Gastrocnemius medialis (tissue), 4 donors: ENCODE measurements at places on chromosomes 2 and 18.
A peak's percentile ranks its signal among the peaks of the same experiment; 100 is the strongest.

DNA sequence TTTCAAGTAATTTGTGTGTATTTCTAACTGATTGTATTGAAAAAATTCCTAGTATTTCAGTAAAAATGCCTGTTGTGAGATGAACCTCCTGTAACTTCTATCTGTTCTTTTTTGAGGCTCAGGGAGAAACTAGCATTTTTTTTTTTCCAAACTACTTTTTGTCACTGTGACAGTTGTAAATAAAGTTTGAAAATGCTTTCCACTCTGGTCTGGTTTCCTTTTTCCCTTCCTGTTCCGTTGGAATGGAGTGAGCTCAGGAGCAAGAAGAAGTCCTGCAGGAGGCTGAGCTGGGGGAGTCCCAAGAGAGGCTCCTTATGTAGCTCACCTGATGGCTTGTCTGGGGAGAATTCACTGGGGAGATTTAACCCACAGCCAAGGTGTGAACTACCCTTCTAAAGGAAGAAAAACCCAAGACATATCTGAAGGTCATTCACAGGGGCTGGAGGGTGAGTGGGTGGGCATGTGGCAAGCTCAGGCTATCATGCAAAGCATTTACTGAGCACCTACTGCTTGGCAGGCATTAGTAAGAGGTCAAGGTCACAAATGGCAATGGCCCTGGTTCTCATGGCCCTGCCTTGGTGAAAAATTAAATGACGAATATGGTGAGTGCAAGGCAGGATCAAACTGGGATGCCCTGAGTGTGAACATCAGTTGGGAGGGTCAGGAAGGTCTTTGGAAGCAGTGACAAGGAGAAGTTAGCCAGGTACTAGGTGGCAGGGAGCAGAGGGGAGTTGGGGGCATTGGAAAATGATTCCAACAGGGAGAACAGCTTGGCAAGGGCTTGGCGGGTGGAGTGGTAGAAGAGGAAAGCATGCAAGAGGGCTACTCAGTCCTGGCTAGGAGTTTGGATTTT is 28.7 kb downstream of the LBH start:
- DNase-seq: no peak

GRCh38 chr2:37376421-37377186 is 32.2 kb downstream of the QPCT start:
- peak; percentile 83 for DNase-seq

GRCh38 chr2:226623587-226624368 is 175.8 kb downstream of the IRS1 start:
- DNase-seq: no peak

DNA sequence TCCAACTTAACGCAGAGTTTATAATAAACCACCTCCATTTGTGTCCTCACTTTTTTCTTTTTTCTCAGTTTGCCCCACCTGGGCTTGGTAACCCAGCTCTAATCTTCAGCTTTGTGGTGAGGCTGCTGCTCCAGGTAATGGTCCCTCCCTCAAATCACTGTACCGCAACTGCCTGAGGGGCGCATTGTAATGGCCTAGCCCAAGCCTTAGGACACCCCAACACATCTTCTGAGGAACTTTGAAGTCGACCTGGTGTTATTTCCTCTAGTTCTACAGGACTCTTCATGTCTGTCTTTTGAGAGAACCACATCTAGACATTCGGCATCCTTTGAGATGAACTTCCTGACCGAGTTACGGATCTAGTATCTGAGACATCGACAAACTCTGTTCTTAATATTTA is 99.7 kb downstream of the PLEKHM3 start:
- DNase-seq: no peak

GRCh38 chr2:232966122-232966521 is 46.9 kb downstream of the NGEF start:
- no peak for DNase-seq

DNA sequence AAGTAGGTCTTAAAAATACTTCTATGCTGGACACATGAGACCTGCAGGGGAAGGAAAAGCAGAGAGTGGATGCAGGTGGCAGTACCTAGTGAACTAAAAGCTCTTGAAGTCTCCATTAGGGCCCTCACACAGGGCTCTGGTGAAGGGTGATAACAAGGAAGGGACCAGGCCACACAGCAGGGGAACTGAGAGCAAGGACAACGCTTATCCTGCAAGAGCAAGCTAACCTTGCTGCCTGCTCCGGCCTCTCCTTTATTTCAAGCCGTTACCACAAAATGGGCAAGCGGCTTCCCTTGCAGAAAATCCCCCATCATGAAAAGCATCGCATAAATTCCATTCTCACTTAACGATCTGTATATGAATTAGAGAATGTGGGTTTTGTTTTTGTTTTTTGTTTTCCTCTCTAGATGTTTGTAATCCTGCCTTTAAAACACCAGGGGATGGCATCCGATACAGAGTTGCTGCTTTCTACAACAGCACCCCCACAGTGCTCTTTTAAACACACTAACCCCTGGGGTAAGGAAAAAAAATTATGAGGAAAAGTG is 64.5 kb downstream of the CACNB4 start:
- no peak for DNase-seq

GRCh38 chr2:29196792-29197788 is 81.9 kb downstream of the CLIP4 start:
- DNase-seq: peak; percentile 55

DNA sequence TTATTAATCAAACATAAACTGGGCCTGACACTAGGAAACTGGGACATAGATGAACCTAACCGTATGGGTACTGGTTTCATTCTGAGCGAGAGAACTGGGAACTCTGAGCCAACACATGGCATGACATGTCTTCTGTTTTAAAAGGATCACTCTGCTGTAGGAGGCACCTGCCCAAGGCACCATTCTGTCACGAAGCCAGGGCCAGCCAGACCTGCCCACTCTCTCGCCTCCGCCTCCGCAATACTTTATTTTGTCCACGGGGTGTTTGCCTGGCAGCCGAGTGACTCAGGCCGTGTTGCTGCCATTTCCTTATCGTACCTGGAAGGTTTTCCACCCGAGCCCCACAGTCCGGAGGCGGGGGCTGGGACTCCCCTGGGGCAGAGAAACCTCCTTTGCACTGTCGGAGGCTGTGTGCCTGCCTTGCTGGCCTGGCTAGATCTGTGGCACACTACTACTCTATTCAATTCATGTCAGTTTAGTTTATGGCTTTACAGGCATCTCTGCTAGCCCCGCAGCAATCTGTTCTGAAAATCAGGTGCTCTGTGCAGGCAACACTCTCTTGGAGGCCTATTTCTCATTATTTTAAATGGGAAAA is 120.4 kb upstream of the ACKR3 start:
- DNase-seq: no peak

GRCh38 chr18:34623557-34623956 is 86.5 kb upstream of the DTNA start:
- no peak for DNase-seq

GRCh38 chr2:156779416-156780120 is 343.4 kb downstream of the GPD2 start:
- no peak for DNase-seq

GRCh38 chr2:113213061-113213930 is 39.5 kb downstream of the PSD4 start:
- no peak for DNase-seq

- DNase-seq: no peak
Observed at GRCh38 chr18:43904209-43904837, 627.0 kb upstream of the SYT4 start.

DNA sequence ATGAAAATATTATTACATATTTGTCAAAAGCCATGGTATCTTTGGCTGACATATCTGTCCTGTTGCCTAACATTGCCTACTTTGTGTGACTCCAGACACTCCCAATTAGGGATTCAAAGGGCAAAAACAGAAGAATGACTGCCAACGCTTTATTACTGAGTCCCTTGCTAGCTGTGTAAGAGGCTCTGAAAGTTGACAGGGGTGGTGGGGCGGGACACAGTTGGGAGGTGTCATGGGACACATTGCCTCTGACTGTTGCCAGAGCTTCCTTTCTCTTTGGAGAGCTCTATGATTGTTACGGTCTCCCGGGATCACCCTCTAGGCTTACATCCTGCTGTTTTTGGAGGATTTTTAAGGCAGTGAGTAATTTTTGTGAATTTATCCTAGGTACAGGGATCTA is 249.6 kb upstream of the ACVR2A start:
- DNase-seq: no peak

- no peak for DNase-seq
Observed at GRCh38 chr18:35749701-35750100, 168.2 kb downstream of the GALNT1 start.

- DNase-seq: no peak
Observed at GRCh38 chr2:149456285-149456684, 125.9 kb downstream of the LYPD6 start.

GRCh38 chr2:46446871-46447568 is 32.3 kb upstream of the TMEM247 start:
- no peak for DNase-seq

DNA sequence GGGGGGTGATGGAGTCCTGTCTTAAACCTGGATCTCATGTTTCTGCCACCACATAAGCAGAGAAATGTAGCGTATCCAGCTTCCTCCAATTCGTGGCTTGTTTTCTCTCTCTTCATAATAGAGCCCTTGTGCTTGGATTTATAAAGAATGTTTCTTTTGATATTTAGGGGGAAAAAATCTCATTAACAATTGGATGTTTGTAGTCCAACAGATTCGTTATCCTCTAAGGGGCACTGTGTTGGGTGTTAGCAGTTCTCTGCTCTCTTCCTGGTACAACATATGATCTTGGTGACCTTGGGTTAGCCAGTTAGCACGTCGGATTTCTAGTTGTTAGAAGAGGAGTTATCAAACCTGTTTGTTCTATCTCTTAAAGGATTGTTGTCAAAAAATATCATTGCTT is 127.8 kb downstream of the FMNL2 start:
- no peak for DNase-seq

- DNase-seq: no peak
Observed at GRCh38 chr2:149773006-149773405, 185.4 kb upstream of the MMADHC start.

DNA sequence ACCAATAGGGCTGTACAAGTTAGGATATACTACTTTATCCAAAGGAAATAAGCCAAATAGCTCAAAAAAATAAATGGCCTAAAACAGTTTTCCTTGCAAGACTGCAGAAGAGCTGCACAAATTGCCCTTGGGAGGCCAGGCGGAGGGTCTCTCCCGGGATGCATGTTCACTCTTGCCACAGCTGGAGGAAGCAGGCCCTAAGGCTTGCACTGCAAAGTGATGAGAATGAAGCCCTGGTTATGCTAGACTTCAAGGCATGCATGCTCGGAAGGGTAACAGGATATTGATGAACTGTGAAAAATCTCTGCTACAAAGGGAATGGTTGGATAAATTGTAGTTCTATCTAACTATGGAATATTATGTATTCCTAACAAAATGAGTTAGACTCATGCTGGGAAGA is 27.5 kb upstream of the LDLRAD4 start:
- DNase-seq: no peak

DNA sequence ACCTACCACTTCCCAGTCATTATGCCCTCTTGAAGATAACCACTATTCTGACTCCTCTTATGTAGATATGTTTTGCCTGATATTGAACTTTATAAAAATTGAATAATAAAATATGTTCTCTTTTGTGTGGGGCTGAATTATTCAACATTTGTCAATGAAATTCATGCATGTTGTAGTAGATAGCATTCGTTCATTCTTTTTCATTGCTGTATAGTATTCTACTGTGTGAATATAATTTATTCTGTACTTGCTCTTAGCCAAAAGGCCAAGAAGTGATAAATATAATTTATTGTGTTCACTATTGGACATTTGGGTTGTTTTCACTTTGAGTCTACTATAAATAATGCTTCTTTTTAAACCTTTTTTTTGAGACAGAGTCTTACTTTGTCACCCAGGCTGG is 29.0 kb downstream of the EML6 start:
- no peak for DNase-seq

GRCh38 chr2:8355102-8355859 is 326.6 kb upstream of the ID2 start:
- DNase-seq: no peak

GRCh38 chr2:222398446-222398885 is 25.9 kb upstream of the SGPP2 start:
- DNase-seq: no peak

- DNase-seq: no peak
Observed at GRCh38 chr2:136182315-136182714, 64.4 kb upstream of the CXCR4 start.

DNA sequence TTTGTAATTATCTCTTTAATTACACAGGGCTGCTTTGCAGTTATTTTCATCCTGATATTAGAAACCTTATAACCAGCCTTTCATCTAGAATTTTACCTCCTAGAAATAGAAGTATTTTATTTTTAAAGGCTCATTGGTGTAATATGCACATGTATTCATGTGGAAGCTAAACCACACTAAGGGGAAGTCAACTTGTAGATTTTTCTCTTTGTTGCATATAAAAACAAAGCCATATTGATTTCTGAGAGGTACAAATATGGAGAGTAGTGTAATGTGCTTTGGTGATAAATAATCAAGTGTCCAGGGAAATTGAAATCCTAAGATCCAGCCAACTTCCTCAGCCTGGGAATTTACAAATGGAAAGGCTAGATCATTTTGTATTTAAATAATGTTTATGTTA is 301.2 kb downstream of the LRATD1 start:
- no peak for DNase-seq

- no peak for DNase-seq
Observed at GRCh38 chr2:159177357-159177756, 109.1 kb downstream of the WDSUB1 start.

DNA sequence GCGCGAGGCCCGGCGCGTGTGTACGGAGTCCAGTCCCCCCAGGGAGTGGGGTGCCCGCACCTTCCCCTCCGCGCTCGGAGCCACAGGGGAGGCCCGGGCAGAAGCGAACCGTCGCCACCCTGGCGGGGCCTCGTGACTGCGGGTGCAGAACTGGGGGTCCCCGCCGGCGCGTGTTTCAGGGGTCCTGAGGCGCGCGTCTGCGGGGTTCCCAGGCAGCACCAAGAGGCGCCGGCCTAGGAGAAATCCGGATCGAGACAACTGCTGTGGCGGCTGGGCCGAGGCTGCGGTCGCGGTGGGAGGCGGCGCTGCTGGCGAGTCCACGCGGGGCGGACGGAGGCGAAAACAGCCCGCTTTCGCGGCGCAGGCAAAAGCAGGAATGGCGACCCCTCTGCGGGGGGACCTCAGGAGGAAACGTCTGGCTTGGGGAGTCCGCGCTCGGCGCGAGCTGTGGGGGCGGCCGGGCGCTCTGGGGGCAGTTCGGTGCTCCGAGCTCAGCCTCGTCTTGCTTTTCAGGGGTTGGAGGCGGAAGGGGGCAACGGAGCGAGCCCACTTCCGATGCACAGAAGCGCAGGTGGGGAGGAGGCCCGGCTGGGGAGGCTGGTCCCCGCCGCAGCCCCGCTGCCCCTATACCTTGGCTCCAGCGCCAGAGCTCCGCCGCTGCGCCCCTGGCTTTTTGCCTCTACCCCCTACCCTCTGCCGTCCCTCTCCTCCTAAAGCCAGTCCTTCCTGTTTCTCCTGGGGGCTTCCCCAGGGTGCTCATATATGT is 81.5 kb upstream of the LDLRAD4 start:
- no peak for DNase-seq

- DNase-seq: no peak
Observed at GRCh38 chr2:94861308-94862152, 9.7 kb upstream of the TEKT4 start.

- DNase-seq: no peak
Observed at GRCh38 chr2:68274022-68274421, 21.7 kb upstream of the PPP3R1 start.
